GM12878 (cell line): ENCODE measurements at places on chromosomes 7 and 10. TPM values are rescaled to one million over a fixed set of nuclear protein-coding genes. Genes with fewer than 3 reads are reported as not detected.
A peak's percentile ranks its signal among the peaks of the same experiment; 100 is the strongest.

ZNF503 gene
- 0.85 and 1.1 TPM in 2 replicates for total RNA-seq

DEPP1 gene
- 8.6 and 8.9 TPM in 2 replicates for total RNA-seq

TEX47 gene
- not detected in 2 replicates for total RNA-seq

GRCh38 chr10:123913688-123914268 lies 22.2 kb upstream of the CPXM2 start:
- no peak for DNase-seq

GRCh38 chr7:14487701-14488395 lies 414.7 kb downstream of the DGKB start:
- no peak for DNase-seq

GRCh38 chr7:20298486-20298901 lies 32.2 kb upstream of the ITGB8 start:
- DNase-seq: peak; percentile 60

DNA sequence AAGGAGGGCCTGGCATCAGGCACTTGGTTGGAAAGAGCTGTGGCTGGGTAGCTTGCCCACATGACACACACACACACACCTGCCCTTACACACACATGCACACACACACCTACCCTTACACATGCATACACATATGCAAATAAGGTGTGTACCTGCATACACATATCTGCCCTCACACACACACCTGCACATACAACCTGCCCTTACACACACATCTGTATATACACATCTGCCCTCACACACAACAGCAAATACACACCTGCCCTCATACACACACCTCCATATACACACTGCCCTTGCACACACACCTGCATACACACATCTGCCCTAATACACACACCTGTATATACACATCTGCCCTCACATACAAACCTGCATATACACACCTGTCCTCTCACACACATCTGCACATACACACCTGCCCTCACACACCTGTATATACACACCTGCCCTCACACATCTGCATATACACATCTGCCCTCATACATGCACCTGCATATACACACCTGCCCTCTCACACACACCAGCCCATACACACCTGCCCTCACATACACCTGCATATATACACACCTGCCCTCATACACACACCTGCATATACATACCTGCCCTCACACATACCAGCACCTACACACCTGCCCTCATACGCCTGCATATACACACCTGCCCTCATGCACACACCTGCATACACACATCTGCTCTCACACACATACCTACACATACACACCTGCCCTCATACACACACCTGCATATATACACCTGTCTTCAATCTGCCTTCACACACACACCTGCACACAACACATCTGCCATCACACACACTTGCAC lies 82.9 kb downstream of the GRID1 start:
- DNase-seq: no peak

DNA sequence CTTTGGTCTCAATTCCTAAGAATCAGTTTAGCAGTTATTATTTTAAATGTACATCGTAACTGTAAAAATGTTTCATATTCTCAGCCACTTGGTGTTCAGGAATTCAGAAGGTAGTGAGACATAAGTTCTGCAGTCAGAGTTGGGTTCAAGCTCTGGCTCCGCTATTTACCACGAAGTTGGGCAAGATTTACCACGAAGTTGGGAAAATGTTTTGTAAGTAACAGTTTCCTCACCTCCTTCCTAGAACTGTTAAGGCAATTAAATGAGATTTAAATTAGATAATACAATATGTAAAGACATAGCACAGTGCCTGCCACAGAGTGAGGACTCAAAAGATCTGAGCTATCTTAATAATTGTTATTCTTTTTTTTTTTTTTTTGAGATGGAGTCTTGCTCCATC lies 16.3 kb upstream of the ABLIM1 start:
- no peak for DNase-seq

GRCh38 chr10:132564249-132564605 lies 26.6 kb downstream of the INPP5A start:
- DNase-seq: no peak
